NCI-H748 treated with DMSO at 0.1 percent for 48 hours (cell line): ENCODE measurements at places on chromosomes 11 and 22.

- DNase-seq: no peak
Measured at GRCh38 chr11:21897752-21898151, 295.1 kb upstream of the ANO5 start.

GRCh38 chr11:58659404-58659803, 36.9 kb downstream of the CNTF start:
- DNase-seq: no peak

GRCh38 chr11:35376613-35377012, 42.7 kb downstream of the SLC1A2 start:
- DNase-seq: no peak

DNA sequence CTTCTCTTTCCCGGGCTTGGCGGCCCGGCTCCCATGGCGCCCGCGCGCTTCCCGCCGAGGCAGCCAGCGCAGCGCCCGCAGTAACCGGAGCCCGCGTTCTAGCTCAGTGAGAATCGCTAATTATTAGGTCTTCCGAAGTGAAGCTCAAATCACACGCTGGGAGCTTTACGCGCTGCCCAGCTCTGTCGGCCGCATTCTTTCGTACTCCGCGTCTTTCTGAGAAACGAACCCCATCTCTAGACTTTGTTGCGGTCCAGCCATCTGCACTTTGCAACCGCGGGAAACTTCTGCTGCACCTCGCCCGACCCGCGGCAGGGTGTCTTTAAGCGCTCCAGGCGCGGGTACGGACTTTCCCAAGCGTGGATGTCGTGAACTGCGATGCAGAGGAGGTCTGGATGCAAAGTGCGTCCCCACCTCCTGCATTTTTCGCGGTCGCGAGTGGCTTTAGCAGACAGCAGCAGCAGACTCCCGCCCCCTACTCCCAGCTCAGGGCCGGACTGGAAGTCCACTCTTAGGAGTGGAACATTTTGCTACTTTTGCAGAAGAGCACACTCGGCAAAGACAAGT, 6.0 kb upstream of the PAX6 start:
- DNase-seq: no peak

DNA sequence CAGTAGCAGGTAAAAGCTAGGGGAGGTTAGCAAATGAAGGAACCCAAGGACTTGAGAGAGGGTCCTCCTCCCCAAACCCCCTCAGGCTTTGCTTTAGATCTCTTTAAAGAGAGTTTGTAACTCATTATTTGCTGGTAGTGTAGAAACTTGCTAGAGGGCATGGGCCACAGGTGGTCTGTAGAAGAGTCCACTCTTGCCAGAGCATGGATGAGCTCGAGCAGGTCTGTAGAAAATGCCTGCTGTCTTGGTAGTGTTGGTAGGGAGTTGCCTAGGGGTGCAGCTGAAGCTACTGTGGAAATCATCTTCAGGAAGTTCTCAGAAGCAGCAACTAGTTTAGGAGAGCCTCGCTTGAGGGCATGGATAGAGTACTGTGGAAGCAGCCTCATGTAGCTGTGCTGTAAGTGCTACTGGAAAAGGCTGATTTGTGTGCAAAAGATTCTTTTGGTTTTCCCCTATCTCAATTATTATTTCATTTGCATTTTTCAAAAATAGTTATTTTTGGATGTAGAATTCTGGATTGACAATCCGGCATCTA, 104.3 kb downstream of the TMEM135 start:
- no peak for DNase-seq

DNA sequence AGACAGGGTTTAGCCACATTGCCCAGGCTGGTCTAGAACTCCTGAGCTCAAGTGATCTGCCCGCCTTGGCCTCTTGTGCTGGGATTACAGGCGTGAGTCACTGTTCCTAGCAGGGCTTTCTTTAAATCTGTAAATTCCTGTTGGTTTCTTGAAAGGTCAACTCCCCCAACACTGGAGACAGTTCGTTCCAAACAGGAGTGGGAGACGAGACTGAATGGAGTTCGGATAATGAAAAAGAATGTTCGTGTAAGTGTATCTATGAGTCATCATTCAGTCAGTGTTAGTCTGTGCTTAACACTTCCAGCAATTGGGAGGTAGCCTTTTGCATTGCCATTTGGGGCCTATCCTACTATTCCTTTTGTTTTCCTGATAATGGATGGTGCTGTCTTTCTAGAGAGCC, 10.0 kb upstream of the BACE1-AS start:
- no peak for DNase-seq

- peak; percentile 6 for DNase-seq
Measured at GRCh38 chr22:39135092-39135896, 17.2 kb downstream of the CBX7 start.

GRCh38 chr11:113314389-113315301, at the start of gene TTC12:
TSS of gene TTC12 (plus strand) at chr11:113314583. CDS start at chr11:113316258, 1,675 bp downstream.
- DNase-seq: peak; percentile 70

DNA sequence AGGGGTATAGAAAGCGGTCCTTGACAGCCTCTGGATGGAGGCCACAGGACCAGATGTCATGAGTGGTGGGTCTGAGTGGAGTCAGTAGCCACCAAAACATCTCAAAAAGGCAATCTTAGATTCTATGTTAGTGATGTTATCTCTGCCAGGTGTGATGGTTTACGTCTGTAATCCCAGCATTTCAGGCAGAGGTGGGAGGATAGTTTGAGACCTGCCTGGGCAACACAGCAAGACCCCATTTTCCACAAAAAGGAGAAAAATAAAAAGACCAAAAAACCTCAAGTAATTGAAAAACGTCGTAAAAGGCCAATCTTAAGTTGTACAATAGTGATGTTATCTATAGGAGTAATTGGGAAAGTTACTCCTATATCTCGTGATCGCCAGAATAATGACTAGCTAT, 3.7 kb upstream of the MTCH2 start:
- no peak for DNase-seq

- no peak for DNase-seq
Measured at GRCh38 chr22:25750569-25751173, 8.7 kb downstream of the MYO18B start.

DNA sequence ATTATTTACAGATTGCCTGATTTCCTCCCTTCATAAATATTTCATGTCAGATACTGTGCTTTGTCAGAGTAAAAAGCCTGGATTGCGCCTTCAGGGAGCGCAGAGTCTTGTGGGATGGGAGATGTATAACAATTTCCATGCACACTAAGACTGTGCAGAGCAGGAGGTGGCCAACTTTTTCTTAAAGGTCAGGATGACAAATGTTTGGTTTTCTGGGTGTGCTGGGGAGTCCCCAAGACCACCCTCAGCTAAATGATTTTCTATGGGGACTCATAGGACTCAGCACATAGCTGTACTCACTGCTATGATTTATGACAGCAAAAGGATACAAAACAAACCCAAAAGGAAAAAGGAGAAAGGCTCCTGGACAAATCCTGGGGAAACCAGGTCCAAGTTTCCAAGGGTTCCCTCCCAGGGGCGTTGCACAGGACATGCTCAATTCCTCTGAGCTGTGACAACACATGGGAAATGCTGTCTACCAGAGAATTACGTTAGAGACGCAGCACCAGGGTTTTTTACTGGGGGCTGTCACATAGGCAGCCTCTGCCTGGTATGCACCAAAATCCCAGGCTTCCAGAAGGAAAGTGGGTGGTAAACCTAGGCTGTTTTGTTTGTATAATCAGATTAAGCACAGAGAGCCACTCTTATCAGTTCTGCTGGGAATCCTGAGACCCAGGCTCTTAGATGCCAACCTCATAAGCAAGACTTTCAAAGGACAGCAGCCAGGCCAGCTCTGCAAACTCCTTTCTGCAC, 59.1 kb downstream of the CSNK2A3 start:
- DNase-seq: no peak

GRCh38 chr11:75453916-75454655, 21.1 kb upstream of the KLHL35 start:
- DNase-seq: no peak

- DNase-seq: no peak
Measured at GRCh38 chr11:118238929-118239328, 13.2 kb downstream of the MPZL3 start.

DNA sequence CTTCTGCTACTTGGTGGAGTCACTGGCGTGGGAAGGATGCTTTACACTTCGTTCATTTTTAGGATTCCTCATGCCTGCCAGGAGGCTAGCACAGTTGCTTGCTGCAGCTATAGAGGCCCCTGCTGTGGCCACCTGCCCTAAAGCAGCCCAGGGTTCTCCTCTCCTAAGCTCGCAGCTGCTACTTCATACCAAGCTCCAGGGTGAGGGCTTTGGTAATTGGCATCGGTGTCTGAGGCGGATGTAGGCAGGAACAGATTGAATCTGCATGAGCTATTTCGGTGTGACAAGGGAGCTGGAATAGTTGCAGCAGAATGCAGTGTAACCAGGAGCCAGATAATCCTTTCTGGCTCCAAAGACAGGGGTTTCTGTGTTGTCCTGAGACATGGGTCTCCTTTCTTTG, 133.1 kb downstream of the MICAL2 start:
- DNase-seq: peak; percentile 50

DNA sequence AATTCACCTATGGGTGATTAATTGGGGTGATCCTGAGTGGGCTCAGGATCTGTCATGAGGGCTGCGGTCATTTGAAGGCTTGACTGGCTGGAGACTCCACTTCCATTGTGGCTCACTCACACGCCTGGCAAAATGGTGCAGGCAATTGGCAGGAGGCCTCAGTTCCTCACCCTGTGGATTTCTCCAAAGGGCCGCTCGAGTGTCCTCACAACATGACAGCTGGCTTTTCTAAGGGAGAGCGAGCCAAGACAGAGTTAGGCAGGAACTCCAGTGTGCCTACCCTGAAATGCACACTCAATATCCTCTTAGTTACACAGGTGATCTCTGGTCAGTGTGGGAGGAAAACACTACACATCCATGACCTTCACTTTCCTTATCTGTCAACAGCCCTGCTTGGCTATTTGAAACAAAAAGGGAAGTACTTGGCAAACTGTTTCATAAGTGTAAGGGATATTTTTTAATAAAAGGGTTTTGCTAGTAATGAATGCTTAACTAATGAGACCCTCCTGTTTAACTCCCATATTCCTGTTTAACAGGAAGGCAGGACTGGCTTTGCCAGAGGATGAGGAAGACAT, 25.7 kb downstream of the OSBP2 start:
- no peak for DNase-seq

DNA sequence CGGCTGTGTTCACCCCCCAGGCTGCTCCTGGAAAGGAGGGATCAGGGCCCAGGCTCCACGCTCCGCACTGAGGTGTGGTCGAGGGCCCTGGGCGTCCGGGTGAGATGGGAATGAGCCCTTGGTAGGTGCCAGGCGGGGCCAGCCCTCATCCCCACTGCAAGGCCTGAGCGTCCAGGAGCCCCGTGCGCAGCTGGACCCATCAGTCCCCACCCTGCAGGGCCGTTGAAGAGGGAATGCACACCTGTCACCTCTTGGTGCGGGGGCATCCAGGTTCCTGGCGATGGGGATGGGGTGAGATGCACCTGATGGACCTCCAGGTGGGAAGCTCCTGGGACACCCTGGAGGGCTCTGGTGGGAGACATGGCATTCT, 72.2 kb downstream of the KCNQ1 start:
- DNase-seq: no peak

GRCh38 chr22:49951000-49951677, 9.4 kb upstream of the PIM3 start:
- peak; percentile 90 for DNase-seq

GRCh38 chr22:23862103-23862502, 4.4 kb downstream of the SLC2A11 start:
- DNase-seq: peak; percentile 15

DNA sequence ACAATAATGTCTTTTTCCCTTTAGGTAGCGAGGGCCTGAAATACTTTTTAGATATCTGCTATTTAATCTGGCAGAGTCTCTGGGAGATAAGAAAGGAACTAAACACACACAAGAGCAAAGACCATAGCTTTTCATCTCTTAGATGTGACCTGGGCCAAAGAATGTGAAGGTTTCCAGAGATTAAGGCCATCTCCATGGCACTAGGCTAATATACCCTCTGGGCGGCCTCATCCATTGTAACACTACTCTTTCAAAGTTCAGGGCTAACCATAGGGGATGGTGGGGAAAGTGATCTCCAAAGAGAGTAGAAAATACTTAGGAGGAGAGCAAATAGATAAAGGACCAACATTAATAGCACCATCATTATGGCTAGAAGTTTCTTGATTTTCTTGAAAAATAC, 326.4 kb downstream of the LRRC4C start:
- no peak for DNase-seq

GRCh38 chr11:9498457-9499078, 37.8 kb downstream of the ZNF143 start:
- no peak for DNase-seq

- DNase-seq: no peak
Measured at GRCh38 chr22:33887173-33887572, 33.1 kb downstream of the LARGE1 start.

- peak; percentile 6 for DNase-seq
Measured at GRCh38 chr22:37643225-37643847, 3.9 kb downstream of the SH3BP1 start.

GRCh38 chr11:2835296-2835695, 50.3 kb downstream of the CDKN1C start:
- no peak for DNase-seq

- no peak for DNase-seq
Measured at GRCh38 chr22:46374663-46375474, 39.4 kb downstream of the TRMU start.

- no peak for DNase-seq
Measured at GRCh38 chr11:19676475-19677380, 35.9 kb upstream of the NAV2 start.

- no peak for DNase-seq
Measured at GRCh38 chr11:10696468-10697322, 3.1 kb upstream of the IRAG1 start.

DNA sequence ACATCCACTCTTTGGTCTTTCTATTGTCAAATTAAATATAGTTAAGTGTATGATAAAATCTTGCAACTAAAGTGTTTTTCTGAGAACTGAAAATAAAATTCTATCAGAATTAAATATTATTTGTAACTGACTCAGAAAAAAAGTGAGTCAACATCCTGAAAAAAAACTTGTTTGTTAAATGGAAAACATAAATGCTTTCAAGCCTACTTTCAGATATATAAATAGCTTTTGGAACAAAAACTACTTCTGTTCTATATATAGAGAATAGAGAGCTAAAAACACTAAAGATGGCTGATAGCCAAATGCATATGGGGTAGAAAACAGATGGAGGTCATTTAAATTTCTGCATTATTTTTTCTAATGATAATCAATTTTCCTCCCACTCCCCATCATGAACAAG, 61.8 kb downstream of the PIK3C2A start:
- DNase-seq: no peak
